Hematopoietic multipotent progenitor cell (in vitro differentiated cells): ENCODE measurements at places on chromosomes 3 and 15.

- DNase-seq: no peak
These were observed 157.5 kb downstream of the MEGF11 start for GRCh38 chr15:66095871-66096687.

- no peak for DNase-seq
These were observed 218.3 kb downstream of the FHIT start for GRCh38 chr3:61032991-61033390.

GRCh38 chr15:40163657-40164416 lies 3.0 kb downstream of the BUB1B start:
- DNase-seq: no peak

DNA sequence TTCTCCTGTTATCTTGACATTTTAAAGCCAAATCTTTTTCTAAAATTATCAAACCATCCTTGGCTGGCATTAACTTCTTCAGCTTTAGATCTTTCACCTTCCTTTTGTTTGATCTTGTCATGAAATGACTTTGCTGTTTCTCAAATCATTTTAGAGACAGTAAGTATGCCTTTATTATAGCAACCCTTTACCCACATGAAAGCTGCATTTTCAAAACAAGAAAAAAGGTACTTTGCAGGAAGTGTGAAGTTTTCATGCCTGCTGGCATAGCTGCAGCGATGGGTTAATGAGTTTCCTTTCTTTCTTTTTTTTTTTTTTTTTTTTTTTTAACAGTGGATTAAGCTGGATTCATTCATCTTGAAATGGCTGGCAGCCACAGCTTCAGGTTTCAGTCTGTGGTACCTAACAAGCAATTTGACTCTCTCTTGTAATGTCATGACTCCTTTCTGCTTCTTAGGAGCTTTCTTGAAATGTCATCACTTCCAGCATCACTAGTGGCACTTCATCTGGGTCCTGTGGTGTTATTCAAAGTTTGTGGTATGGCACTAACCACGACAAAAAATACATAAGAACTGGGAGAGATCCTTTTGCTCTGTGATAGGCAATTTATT lies 18.8 kb downstream of the SLC25A26 start:
- no peak for DNase-seq

DNA sequence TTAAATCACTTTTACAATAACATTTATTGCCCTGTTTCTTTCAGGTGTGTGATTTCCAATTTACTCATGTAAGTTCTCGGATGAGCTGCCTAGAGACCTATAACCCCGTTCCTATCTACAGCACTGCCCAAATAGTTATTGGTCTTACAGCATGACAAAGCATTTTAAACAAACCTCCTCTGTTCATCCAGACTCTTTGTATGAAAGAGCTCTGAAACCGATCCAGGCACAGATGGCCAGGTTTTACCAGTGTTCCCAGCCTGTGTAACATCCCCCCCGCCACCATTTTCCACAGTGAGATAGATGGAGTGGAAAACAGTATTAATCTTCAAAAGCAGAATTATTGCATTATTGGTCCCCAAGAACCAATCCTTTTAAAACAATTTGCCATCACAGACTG lies 59.0 kb upstream of the SPTSSB start:
- no peak for DNase-seq

DNA sequence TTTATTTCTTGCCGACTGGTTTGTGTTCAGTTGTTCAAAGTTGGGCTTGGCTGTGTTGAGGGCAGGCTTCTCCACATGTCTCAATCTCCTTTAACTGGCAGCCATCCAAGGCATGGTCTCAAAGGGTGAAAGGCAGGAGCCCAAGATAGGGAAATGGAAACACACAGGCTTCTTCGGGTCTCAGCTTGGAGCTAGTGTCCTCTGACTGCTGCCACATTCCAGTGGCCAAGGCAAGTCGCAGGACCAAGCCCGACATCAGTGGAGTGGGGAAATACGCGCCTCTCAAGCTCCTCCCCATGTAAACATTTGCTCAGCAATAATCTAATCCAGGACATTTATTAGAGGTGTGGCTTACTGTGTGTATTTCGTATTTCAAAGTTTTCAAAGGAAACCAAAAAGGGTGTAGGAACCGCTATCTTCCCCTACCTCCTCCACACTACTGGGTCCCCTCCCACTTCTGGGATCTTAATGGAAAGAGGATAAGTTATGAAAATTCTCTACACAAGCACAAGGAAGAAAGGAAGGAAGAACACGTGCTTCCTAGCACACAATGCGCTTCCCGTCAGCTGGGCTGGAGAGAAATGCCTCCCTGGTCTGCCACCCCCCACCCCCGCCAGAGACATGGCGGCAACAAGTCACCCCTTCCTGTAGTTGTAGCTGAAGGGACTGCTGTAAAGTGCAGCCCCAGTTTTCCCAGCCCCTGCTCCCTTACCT lies 181.7 kb downstream of the FAM43A start:
- no peak for DNase-seq

- no peak for DNase-seq
These were observed 117.3 kb upstream of the SLC7A14 start for GRCh38 chr3:170703121-170703588.
